ENCODE measurements at places on chromosomes 6 and 20.

DNA sequence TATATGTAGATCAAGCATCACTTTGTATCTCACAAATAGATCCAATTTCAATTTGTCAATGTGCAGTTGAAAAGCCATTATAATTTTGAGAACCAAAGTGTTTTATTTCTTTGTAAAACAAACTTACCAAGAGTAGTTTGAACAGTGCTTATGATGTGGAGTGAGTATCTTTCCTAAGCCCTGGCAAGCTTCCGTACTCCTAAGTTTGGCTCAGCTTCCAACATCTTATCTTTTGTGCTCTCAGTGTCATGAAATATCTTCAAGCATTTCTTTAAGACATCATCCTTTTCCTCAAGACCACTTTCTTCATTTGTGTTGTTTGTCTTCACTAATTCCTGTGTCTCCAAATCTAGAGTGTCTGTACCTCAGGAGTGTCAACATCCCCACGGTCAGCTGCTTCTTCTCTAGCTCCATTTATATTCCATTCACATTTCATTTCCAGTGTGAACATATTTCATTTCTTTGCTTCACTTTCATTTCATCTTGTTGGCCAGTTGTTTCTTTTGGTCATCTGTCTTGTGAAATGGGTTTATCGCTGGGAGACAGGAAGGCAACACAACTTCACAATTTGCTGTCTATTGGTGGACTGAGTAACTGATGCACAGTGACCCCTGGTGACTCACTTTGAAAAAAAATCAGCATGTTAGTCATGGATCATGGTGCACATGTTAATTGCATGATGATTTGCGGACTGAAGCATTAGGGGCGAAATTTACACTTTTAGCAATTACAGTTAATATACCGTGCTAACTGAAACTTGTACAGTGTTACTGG, 36.9 kb downstream of the SLC24A3 start:
- no peak for DNase-seq

DNA sequence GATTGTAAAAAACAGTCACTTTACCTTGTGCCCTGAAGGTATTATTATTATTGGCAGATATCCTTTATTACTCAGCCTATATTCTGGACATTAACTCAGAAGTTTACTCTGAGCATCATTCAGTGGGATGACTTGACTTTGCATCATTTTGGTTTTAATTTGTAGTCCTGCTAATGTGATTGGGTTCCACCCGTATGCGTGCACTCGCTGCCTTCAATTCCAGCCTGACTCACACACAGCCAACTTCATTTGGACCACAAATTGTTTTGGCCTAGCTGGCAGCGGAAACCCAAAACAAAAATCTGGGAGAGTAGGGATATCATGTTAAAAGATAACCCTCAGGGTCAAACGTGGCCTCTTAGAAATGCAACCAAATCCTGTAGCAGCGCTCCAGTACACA, 704.4 kb upstream of the SLC35B3 start:
- DNase-seq: no peak

- DNase-seq: no peak
Measured at GRCh38 chr6:1103021-1103420, 208.9 kb upstream of the FOXQ1 start.

DNA sequence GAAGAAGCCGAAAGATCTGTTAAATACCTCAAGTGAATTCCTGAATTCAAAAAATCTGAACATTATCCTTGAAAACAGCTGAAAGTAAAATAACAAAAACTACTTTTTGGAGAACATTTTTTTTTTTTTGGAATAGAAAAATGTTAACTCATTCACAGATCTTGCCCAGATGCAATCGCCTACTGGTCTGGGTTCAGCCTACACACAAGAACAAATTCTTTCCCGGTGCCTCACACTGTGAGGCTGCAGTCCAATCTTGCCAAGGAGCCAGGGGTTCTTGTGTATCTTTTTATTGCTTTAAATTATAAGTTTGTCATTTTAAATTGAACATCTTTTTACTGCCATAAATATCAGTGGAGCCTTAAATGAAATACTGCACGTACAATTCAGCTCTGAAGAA, 41.2 kb upstream of the TMEM200A start:
- no peak for DNase-seq

DNA sequence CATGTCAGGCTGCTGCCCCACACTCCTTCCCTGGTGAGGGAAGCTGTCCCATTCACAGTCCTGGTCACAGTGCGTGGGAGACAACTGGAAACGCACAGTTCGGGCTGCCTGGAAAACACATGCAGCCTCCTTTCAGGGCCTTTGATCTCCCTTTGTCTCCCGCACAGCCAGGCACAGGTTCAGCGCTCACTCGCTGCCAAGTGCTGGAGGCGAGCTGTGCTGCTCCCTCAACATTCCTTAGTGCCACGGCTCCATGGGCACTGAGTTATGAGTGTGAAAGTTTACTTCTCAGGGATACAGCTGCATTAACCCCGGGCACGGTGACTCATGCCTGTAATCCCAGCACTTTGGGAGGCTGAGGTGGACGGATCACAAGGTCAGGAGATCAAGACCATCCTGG, 9.1 kb downstream of the YTHDF1 start:
- no peak for DNase-seq

- no peak for DNase-seq
Measured at GRCh38 chr6:145267076-145267867, 468.0 kb downstream of the EPM2A start.

- no peak for DNase-seq
Measured at GRCh38 chr6:117498159-117498558, 15.7 kb downstream of the DCBLD1 start.

DNA sequence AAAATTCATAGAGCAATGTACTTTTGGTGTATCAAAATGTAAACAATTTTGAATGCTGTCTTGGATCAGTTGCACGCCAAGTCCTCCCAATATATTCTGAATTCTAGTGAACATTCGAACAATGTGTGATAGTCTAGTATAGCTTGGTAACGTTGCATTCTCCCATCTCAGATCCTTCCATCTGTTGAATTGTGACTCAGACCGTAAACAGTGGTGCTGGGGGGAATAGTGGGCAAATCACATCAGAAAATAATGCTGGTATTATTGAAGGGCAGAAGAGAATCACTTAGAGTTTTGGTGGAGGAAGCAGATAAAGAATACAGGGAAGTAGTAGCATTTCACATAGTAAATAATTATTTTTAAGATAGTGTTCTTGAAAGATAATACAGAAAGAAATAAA, 45.7 kb upstream of the PBOV1 start:
- DNase-seq: no peak

DNA sequence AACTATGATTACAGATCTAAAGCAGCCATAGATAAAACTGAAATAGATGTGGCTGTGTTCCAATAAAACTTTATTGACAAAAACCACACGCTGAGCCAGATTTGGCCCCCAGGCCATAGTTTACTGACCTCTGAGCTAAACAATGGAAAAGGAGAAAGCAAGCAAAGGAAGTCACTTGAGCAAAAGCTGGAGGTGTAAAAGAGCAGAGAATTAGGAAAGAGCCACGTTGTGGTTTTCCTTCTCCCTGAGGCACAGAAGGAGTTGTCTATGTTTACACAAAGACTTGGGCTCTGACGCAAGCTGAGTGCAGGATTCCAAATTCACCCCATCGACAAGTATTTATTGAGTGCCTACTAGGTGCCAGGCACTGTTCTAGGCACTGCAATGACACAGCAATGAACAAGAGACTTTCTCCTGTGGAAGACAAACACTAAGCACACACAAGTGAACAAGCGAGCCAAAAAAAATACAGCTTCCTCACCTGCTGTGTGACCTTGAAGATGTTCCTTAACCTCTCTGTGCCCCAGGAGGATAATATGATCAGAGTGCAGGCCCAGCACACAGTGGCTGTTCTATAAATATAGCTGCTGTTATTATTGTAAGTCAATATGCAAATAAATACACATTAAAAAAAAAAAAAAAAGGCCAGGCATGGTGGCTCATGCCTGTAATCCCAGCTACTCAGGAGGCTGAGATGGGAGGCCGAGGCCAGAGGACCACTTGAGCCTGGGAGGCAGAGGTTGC, 75.4 kb upstream of the PTPN1 start:
- no peak for DNase-seq

DNA sequence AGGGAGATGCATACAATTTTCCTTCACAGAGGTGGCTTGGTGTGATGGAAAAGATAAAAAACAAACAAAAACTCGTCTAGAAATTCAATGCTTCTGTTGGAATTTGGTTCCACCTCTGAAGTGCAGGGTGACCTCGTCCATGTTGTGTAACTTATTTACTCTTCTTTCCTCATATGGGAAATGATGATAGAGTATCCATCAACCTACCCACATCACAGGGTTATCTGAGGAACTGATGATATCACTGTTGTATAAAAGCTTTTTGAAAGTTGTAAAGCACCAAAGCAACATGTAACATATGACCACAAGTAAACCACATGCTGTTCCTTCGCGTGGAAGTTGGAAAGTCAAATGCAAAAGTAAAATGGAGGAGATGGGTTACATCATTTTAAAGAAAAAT, 212.0 kb upstream of the SGK1 start:
- no peak for DNase-seq

- no peak for DNase-seq
Measured at GRCh38 chr6:150547502-150548222, 52.0 kb upstream of the PLEKHG1 start.

- no peak for DNase-seq
Measured at GRCh38 chr6:127391094-127391953, 47.9 kb upstream of the ECHDC1 start.

GRCh38 chr6:158559338-158559894, 475 bp upstream of the TMEM181 start:
- DNase-seq: no peak

GRCh38 chr20:45372241-45372640, 5.9 kb downstream of the TP53TG5 start:
- no peak for DNase-seq

DNA sequence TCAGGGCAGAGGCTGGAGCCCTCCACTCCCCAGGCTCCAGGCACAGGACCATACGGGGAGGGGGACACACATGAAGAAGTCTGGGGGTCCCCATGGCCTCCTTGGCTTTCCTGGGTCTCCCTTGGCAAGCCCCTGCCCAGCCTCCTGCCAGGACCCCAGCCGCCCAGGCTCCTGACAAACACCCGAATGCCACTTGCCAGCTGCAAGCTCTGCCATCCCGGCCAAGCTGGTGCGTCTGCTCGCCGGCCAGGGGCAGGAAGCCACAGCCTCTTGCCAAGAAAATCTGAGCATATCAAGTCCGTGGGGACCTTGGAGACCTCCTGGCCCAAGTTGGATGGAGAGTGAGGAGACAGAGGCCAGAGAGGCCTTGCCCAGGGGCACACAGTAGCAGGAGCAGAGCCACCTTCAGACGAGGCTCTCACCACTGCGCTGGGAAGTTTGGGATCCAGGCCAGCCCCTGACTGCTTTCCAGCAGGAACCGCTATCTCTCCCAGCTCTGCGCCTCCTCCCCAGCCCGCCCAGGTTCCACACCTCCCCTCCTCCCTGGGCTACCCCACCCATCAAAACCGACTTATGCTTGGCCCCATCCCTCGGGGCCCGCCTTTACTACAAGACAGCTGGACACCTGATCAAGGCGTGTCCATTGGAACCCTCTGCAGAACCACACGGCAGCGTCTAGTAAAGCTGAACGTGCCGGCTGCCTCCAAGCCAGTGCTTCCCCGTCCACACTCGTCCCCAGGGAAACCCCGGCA, 80.2 kb downstream of the GRM4 start:
- no peak for DNase-seq

- DNase-seq: no peak
Measured at GRCh38 chr20:49052334-49052733, 6.2 kb downstream of the CSE1L start.

- DNase-seq: no peak
Measured at GRCh38 chr6:134626589-134626988, 308.7 kb upstream of the SGK1 start.

DNA sequence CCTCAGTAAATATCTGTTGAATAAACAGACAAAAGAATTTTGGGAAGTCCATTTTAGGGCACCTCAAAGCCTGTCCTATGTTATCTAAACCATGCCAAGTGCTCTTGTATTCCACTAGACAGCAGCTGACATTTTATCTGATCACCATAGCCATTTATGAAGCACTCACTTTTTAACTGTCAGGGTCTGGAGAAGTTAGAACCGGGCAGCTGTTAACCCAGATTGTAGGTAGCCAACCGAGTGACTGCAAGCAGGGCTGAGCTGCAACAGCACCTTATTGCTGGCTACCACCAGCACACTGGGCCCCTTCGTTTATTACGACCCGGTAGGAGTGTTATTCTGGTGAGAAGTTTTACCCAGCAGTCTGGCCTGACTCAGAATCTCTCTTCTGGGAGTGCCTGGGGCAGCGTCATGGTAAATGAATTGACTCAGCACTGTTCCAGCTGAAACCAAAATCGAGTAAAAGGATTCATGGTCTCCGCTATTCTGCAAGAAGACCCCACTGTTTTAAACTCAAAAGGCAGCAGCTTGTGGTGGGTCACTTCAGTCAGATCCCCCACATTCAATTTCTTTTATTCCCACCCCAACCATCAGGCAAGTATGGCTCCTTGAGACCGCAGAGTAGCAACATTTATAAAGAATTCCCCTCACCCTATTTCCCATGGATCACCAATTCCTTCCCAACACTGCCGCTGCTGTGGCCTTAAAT, 1.7 kb downstream of the UBE2V1 start:
- DNase-seq: peak; percentile 75

GRCh38 chr20:51187261-51187660, 164.4 kb upstream of the KCNG1 start:
- DNase-seq: no peak

DNA sequence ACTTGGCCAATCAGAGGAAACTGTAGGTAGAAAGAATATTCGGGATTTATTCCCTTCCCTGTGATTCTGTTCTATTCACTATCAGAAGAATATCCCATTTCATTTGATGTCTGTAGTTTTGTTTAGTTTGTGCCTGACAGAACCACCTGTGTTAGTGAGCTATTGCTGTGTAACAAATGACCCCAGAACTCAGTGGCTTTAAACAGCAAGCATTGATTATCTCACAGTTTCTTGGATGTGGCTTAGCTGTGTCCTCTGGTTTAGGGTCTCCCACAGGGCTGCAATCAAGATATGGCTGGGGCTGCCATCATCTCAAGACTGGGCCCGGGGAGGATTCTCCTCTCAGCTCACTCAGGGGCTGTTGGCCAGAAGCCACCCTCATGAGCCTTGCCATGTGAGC, 143.7 kb downstream of the ZDHHC14 start:
- no peak for DNase-seq

DNA sequence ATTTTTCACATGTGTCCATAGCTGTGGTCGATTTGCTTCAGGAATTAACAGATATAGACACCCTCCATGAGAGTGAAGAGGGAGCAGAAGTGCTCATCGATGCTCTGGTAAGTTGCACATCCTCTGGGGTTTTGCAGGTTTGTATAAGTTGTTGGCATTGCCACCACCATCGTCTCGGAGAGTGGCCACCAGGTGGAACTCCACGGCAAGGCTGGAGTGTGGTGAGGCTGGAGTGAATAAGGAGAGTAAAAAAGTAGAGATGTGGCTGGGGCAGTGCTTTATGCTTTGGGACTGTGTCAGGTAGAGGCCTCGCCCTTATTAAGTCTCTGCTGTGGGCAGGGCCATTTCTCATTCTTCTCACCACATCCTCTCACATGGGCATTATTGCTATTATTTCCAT, 63.7 kb downstream of the CTNNBL1 start:
- peak; percentile 10 for DNase-seq

- DNase-seq: no peak
Measured at GRCh38 chr6:113570641-113571040, 286.5 kb upstream of the MARCKS start.
